GM23248 (cell line): ENCODE measurements at places on chromosomes 1 and 21.

DNA sequence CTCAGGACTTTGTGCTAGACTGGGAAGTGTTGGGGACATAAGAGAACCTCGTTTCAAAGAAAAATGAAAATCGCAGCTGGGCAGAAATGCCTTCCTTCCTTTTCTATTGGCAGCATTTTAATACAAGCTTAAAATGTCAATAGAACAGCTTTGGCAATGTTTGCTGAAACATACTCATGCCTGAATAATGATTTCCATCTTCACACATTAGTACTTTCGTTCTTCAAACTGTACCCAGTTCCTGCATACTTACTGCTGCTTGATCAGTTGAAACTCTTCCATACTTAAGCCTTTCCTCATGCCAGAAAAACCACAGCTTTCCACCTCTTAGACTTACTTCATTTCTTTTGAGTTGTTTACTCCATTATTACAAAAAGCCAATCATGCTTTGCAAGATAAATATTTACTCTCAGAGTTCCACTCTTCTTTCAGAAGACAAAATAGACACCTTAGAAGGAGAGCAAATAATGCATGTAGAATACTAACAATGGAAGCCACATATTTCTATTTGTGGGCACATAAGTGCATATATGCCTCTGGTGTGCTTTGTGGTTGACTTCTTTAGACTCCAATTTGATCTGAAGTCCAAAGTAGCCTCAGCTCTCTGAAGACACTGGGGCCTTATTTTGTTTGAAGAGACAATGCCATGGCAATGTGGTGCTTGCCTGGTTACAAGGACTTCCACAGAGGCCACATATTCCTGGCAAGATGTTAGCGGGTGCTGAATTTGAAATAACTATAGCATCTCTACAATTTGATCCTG lies 22.7 kb upstream of the CD55 start:
- DNase-seq = peak; percentile 35

- no peak for DNase-seq
These were observed 63.8 kb downstream of the RYR2 start for GRCh38 chr1:237105826-237106225.

DNA sequence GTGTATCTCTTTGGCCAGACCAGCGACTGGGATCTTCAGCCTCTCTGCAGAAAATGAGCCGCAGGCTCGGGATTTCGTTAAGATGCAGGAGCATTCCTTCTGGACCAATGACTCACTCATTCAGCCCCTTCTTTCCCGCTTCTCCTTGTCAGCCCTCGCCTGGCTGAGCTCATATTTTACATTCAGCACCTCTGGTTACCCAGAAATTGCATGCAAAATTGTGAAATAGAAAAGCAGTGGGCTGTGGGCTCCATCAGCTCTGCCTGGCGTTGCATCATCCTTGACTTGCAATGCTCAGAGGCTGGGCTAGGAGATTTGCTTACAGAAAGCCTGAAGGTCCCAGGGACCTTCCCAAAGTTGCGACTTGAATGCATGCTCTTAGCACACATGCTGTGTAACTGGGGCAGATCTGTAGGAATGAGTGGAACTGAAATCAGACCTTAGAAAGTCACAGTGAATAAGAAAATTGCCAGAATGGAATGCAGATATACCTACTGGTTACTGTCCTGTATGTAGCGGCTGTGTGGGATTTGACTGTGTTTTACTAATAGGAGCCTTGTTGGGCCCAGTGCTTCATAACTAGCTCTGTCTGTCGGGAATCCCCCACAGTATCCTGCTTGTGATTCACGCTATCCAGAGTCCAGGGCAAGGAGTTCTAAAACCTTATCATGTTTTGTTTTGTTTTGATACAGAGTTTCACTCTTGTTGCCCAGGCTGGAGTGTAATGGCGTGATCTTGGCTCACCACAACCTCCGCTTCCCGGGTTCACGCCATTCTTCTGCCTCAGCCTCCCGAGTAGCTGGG lies 444.8 kb downstream of the KIF26B start:
- DNase-seq = peak; percentile 96

DNA sequence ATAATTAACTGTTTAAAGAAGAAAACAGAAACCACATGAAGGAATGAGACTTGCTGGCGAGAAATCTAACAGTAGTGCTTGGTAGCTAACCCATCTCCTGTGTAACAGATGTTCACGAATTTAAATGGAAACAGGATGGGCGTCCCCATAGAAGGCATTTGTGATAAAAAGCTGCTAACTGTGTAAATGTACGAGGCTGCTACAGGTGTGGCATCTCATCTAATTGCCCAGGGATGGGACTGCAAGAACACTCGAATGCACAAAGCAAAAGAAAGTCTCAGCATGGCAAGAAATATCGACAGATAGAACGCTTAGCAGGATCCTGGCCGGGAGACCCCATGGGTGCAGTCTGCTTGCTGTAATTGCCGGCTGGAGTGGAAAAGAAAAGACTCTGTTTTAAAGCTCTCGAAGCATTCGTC lies 112.7 kb downstream of the RUNX1 start:
- DNase-seq = no peak

- no peak for DNase-seq
These were observed 4.2 kb downstream of the ADCY10 start for GRCh38 chr1:167909691-167910180.

- no peak for DNase-seq
These were observed 47.9 kb downstream of the CDC7 start for GRCh38 chr1:91548376-91549040.

DNA sequence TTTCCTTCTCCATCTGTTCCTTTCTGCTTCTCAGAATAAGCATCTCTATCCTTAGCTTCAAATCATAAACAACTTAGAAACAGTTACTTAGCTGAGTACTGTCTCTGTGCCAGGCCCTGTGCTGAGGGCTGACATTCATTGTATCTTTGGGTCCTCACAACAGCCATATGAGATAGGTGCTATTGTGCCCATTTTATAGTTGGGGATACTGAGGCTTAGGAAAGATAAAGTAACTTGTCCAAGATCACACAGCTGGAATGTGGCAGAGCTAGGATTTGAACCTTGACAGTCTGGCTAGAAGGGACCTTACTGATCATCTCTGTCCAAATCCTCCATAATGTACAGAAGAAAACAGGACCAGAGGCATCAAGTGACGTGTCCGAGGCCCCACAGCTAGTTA lies 25.0 kb downstream of the CD247 start:
- DNase-seq = no peak

- DNase-seq = no peak
These were observed 15.7 kb upstream of the NRIP1 start for GRCh38 chr21:15080526-15080925.

DNA sequence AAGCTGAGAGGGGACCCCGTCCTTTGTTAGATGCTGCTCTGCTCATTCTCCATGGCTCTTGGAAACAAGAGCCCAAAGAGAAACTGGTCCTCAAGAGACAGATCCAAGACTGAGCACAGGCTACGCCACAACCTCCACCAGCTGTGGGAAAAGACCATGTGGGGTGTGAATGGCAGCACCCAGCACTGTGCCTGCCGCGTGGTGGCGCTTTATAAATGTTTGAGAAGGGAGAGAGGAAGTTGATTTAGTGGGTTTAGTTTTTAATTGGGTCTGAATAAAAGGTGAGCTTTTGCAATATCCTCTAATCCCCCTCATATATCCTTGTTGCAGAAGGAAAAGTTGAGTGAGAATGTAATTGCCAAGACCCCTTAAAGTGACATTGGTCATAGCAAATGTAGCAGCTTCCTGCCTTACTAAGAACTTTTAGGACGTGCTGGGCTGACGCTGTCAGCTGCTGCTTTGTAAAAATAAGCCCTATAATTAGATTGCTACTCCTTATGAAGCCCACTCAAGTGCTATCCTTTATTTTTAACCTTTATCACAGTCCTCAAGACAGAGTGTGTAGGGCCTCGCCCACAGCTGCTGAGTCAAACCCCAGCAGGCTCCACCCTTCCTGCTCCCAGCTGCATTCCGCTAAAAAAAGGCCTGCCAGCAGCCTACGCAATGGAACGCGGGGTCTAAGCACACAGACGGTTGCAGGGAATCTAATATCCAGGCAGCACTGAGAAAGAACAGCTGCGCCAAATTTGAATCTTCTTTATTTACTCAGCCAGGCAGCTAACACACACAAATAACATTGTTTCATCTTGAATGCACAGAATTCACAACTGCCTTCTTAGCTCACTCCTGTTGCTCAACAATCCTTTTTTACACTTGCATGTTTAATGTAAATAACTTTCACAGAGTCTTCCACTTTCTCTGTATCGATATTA lies 47.4 kb upstream of the PRDX6 start:
- peak; percentile 97 for DNase-seq

- DNase-seq = no peak
These were observed 273.9 kb downstream of the TM2D1 start for GRCh38 chr1:61450872-61451571.

GRCh38 chr1:20731057-20731991 lies 1.2 kb downstream of the SH2D5 start:
- DNase-seq = peak; percentile 37

GRCh38 chr1:173356191-173356762 lies 120.9 kb upstream of the PRDX6 start:
- DNase-seq = peak; percentile 55

DNA sequence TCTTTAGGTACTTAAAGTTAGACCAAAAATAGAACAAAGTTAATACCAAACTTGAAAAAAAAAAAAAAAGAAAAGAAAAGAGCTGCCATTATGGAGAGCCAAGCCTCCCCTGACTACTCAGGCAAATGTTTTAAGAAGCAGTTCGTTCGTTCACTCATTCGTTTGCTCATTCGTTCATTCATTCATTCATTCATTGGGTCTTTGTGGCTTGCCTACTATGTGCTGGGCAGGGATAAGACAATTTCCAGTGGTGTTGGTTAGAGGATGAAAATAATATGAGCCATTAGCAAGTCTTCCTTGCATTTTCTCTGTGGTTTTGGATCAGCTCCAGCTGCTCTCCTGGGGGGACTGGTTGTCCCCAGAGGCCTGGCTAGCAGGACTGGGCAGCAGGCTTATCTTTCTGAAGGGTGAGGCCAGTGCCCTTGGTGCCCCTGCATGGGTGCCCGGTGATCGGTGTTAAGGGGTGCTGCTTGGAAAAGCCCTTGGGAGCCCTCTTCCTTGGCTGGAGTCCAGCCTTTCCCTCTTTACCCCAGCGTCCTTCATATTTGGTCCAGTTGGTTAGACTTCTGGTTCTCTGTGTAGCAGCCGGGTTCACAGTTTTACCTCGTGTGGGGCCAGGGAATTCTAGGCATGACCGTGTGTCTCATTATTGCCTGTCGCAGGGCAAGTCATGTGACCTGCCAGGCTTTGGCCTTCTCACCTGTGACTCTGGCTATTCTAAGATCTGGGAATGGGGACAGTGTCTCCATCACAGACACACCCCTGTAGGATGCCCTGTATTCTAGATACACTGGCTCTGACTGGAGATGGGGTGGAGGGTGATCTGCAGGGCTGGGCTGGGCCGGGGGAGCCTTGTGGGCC lies 32.8 kb downstream of the LHX4 start:
- DNase-seq = no peak

DNA sequence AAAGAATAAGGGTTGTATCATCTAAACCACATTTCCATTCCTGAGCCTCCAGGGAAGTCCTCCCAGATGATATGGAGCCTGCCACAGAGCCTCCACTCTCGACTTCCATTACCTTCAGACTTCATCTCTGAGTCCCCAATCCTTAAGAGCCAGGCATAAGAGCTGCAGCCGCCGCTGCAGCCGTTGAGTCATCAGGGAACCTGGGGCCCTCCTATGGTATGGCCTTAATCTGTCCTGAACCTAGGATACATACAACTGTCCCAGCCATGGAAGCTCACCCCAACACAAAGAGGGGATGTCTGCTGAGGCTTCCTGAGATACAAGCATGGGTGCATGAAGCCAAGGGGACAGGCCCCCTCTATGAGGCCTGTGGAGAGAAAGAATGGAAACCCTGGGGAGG lies 16.3 kb downstream of the TAL1 start:
- DNase-seq = no peak

GRCh38 chr1:232384171-232384883 lies 245.6 kb downstream of the SIPA1L2 start:
- DNase-seq = peak; percentile 29

DNA sequence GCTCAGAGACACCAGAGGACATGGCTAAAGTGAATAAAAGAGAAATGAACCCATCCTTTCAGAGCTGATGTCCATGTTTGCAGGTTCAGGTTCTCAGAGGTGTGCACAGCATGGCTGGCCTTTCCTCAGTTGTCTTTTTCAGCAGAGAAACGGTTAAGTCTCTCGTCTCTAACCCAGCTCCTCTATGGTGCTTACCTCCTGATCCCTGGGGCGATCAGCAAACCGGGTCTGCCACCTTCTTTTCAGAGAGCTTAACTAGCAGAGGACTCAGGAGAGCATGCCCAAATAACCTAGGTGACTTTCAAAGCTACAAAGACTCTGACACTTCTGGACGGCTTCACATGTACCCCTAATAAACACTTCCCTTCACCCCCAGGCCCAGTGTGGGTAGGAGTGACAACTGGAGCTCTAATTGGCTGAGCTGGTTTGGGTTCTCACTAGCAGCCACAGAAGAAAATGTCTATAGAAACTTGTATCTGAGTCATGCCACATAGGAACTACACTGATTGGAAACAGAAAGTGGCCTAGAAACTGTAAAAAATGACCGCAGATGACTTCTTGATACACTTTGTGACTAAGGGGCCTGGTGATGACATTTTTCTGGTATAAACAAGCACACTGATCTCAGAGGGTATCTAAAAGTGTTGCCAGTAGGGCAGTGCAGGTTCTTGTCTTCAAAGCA lies at the start of gene AIM2:
Gene AIM2, minus strand, starts transcription at position 329 of the 682 bp plus-strand sequence. CDS start 3,267 bp downstream, outside the sequence.
- peak; percentile 87 for DNase-seq

DNA sequence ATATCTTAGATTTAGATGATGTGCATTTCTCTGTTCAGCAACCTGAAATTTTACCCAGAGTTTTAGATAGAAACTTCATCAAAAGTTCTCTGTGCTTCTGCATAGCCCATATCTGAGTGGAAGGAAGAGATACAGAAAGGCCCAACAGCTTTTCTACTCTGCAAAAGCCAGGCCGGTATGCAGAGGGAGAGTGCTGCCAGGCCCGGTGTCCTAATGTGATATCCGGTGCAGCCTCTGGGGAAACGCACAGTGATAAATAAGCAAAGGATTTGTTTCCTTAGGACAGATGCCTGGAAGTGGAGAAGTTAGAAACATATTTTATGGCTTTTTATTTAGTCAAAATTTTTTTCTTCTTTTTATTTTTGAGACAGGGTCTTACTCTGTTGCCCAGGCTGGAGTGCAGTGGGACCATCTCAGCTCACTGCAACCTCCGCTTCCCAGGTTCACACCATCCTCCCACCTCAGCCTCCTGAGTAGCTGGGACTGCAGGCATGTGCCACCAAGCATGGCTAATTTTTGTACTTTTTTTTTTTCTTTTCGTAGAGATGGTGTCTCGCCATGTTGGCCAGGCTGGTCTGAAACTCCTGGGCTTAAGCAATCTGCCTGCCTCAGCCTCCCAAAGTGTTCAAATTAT lies 145.8 kb downstream of the PATJ start:
- DNase-seq = no peak

GRCh38 chr1:198776602-198777029 lies 137.8 kb downstream of the PTPRC start:
- DNase-seq = peak; percentile 97

- DNase-seq = no peak
These were observed 33.1 kb upstream of the SIM2 start for GRCh38 chr21:36665806-36666205.

GRCh38 chr1:215526147-215526845 lies 40.8 kb upstream of the KCTD3 start:
- DNase-seq = peak; percentile 62

- no peak for DNase-seq
These were observed 1114.2 kb downstream of the PLA2G4A start for GRCh38 chr1:187942986-187943385.

- DNase-seq = no peak
These were observed 159.5 kb downstream of the GPATCH2 start for GRCh38 chr1:217471403-217471802.
